ENCODE measurements at places on chromosomes 3 and 15.

DNA sequence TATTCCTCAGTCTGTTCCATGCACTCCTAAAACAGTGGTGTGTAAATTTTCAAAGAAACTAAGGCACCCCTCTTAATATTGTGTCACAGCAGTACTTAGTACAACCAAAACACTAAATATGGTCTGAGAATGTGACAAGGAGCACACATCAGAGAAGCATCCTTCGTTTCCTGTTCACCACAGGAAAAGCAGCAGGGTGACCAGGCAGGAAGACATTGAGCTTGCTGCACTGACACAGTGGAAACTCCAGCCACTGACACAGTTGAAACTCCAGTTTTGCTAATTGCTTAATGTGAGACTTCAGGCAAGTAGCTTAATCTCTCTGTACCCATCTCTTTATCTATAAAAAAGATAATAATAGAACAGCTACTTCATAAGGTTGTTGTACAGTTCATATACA lies 353.0 kb upstream of the RORA start:
- DNase-seq: no peak

DNA sequence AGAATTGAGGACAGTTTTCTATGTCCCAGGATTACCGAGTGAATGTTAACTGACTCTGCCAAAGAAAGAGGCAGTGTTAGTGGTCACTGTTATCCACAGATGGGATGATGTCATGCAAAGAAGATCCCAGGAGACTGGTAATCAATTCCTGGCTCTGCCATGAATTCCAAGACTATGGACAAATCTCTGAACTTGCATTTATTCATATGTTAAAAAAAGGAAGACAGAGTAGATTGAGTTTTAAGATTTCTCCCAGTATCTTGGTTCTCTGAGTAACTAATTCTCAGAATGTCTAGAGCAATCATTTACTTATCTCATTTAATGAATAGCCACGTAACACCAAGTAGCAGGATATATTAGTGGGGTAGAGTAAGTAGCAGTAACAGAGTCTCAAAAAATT lies 11.5 kb upstream of the MAP3K13 start:
- DNase-seq: no peak

GRCh38 chr3:184506561-184506991 lies 55.0 kb upstream of the EPHB3 start:
- no peak for DNase-seq

DNA sequence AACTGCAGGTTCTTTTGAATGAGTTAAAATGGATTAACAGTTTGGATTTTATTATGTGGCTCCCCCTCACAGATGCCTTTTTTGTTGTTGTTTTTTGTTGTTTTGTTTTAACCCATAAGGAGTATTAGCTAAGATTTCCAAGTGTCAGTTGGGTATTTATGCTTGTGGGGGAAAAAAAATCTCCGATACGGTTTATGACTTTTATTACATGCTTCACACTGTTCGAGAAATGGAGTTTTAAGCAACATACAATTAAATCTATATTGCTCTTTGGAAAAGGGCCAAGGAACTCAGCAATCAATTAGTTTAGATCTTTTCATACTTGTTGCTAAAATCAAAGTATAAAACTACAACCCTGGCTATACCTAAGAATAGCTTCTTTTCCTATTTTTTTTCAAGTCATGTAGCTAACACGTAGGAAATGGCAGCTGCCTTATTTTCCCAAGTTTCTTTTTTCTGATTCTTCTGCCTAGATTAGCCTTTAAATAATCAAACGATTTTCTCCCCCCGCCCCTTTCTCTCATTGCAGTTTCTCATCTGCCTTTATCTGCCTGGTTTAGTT lies 16.0 kb downstream of the NR2F2 start:
- no peak for DNase-seq

- no peak for DNase-seq
Measured at GRCh38 chr3:22111226-22111625, 360.2 kb upstream of the ZNF385D start.

DNA sequence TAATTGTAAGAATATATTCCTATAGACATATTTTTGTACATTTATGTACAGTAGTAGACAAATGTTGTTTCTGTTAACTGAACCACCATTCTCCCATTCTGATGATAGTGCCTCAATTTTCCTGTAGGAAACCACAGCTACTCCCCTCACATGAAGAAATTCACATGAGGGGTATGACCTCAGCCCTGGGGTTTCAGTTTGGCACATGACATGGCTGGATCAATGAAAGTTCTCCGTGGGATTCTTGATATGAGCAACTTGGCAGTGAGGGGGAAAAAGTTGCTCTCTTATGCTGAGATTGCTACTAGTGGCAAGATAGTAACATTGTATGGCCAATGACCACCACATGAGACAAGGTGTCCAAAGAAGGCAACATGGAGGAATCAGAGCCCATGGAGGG lies 1090.3 kb upstream of the CFAP20DC start:
- no peak for DNase-seq

DNA sequence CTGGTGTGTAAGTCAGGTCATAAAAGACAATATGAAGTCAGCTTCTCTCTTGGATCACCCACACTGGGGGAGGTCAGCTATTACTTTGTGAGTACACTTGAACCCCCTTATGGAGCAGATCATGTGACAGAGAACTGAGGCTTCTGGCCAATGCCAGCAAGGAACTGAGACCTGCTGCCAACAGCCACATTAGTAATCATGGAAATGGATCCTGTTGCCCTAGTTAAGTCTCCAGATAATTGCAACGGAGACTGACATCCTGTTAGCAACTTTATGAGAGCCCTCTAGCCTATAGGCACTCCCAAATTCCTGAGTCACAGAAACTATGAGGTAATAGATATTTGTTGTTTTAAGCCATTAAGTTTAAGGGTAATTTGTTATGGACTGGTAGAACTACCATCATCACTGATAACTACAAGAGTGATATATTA lies 110.4 kb upstream of the GMNC start:
- no peak for DNase-seq
